Activated gamma-delta T cell treated with Interleukin-2 at 50 U/mL for 16 hours (primary cell): ENCODE measurements at places on chromosomes 2 and 18.

DNA sequence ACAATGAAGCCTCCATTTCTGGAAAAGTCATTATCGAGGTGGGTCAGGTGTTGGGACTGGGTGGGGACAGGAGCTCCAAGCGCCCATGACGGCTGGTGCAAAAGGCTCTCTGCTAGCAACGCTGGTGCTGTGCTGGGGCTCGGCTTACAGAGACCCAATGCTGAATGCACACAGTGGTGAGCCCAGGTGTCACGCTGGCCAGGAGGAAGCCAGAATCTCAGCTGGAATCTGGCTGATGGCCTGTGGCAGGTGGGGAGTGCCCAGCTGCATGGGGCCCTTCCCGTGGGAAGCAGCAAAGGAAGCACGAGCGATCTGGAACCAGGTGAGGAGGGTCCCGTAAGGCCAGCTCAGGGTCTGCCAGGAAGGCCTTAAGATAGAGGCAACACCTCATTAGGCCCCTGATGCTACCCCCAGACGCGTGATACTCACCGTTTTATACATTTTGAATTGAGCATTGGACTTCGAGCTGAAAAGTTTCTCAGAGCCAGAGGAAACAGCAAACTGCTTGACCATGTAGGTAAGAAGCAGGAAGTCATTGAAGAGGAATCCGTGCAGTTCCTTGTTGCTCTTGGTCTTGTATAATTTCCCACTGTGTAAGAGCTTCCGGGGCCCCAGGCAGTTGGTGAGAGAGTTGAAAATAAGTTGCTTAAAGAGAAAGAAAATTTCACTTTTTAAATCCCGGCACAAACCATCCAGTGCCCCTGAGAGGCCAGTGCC is 34.7 kb downstream of the FAM228A start:
- no peak for DNase-seq

DNA sequence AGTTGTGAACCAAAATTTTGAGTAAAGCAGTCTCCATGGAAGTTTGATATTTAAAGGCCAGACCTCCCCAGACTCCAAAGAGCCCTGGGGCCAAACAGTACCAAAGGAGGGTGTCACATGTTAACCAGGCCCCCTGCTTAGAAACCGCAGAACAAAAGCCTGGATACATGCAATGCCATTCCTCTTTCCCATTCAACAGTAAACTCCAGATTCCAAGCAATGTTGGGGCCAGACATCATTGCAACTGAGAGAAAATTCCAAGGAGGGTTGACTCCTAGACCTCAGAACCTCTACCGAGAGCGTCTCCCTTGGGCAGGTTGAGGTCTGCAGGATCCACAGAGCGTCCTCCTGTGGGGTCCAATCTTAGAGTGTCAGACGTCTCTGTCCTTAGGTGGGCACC is 404.4 kb upstream of the SYT4 start:
- no peak for DNase-seq

- DNase-seq = no peak
These were observed 25.3 kb upstream of the STEAP3 start for GRCh38 chr2:119198240-119198840.

- DNase-seq = no peak
These were observed 17.7 kb downstream of the MBOAT2 start for GRCh38 chr2:8985561-8986326.

DNA sequence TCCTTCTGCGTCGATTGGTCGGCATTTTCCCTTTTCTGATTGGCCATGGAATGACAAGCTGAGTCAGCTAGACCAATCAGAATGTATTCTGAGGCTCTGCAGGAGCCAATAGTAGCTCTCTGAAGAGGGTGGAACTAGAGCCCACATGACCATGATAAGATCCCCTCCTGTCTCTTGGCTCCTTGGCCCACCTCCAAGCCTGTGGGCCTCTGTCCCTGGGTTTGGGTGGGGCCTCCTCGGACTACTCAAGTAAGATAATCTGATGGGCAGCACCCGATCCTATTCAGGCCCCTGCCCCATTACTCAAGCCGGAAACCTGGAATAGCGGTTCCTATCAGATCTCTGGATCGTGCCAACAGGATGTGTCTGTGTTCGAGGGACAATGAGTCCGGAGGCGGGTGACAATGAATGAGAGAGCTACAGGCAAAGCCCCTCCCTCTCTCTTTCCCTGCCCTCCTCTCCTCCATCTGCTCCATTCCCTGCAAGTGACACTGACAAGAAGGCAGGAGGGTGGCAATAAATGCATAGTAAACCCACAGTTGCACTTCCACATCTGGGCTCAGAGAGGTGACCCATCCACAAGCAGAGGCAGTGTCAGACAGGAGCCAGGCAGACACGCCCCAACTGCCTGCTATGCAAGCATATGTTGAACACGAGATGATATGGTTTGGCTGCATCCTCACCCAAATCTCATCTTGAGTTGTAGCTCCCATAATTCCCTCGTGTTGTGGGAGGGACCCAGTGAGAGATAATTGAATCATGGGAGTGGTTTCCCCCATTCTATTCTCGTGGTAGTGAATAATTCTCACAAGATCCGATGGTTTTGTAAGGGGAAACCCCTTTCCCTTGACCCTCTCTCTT is 114.7 kb downstream of the TNS1 start:
- DNase-seq = no peak

DNA sequence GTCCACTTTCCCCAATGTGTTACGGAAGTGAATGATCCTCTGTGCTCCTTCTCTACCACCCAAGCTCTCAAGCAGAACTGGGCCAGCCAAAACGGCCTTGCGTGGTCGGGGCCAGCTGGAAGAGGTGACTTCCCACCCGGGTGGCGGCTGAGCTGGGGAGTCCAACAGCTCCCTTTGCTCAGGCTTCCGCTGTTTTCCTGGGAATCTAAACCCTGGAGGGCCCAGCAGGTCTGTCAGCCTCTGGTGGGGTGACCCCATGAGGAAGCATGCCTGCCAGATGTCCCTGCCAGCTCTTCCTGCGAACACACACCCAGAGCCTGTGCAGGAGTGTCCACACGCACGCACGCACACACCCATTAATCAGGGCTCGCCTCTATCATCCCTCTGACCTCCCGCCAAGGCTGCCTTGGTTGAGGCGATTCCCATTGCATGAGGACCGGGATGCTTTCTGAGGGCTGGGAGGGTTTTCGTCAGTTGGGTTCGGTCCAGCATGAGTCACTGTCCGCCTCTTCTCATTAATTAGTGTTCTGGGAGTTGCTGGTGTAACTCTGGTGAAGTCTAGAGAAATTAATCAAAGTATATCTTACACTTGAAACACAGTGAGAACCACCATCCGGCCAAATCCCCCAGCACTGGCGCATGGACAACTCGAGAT is 90.6 kb downstream of the TWIST2 start:
- no peak for DNase-seq

- no peak for DNase-seq
These were observed 311.2 kb upstream of the LRATD1 start for GRCh38 chr2:14321357-14321756.

- DNase-seq = no peak
These were observed 72.7 kb upstream of the UBE2E3 start for GRCh38 chr2:180907731-180908130.

DNA sequence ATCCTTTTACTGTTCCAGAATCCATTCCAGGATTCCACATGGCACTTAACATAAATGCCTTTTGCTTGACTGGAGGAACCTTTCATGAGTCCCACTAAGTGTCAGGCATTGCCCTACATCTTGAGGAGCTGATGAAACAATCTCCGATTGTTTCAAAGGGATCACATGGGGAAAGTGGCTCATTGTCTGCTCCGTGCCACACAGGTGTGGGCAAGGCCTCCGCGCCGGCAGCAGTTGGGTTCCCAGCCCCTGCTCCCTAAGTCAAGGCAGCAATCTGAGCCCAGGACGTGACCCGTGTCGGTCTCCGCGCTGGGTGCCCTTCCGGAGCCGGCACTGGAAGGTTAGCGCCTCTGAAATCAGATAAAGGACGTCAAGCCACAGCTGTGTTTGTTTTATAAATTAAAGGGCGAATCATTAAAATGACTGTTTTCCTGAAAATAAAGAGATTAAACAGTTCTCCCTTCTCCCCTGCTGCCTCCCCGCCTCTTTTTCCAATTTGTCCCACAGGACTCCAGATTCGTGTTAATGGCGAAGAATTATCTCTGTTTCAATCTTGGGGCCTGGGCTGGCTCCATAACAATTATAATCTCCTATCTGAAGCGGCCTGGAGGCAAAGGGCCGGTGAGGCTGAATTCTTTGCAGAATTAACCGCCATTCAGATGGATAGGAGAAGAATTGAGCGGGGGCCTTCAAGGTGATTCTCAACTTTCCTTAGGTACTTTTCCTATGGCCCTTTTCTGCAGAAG is 84.3 kb upstream of the FZD7 start:
- DNase-seq = no peak

GRCh38 chr2:12488352-12489318 is 228.1 kb upstream of the TRIB2 start:
- peak; percentile 55 for DNase-seq

DNA sequence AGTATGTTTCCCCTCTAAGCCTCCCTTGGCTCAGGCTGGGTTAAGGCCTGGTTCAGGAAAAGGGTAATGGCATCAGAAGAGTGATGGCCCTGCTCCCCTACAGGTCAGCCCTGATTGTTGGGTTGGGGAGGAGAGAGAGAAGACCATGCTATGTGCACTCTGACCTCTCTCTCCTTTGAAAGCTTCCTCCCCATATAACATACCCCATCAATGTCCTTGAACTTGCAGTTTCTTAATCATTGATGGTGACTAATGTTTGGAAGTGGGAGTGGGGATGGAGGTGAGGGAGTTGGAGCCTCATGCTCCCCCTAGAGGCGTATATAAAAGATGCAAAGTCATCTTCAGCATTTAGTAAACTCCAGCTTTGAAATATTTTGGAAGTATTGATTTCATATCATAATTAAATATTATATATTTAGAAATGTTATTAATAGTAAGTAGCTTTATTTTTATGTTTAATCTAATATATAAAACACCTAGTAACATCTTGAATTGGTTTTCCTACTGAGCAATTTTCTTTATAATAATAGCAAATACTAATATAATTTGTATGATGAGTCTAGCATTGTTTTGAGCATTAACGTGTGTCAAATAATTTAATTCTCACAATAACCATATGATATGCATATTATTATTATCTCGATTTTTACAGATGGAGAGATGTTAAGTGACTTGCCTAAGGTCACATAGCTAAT is 8.8 kb downstream of the PLCL1 start:
- DNase-seq = no peak

DNA sequence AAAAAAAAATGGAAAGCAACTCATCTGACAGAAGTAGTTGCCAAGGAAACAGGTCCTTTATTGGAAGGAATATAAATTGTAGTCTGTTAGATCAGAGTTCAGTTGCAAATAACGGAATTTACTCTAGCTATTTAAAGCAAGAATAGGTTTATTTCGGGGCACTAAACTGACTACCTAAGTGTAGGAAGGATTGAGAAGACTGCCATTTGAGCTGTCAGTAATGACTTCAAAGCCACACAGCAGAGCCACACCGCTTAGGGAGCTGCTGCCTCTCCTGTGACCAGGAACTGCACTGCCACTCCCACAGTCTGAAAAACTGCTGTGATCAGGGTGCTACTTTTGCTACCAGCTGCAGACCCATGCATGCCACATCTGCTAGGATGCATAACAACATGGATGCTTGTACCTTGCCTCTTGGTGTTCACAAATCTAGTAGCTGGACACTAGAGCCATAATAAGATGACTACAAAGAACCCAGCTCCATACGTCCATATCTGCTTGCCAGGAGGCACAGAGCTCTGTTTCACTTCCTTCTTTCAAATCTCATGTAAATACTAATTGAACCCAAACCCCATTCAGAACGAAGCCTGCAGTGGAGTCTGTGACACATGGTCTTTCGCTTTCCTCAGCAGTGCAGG is 2.2 kb downstream of the DSG2 start:
- no peak for DNase-seq

GRCh38 chr2:151826737-151827157 is 1.5 kb downstream of the ARL5A start:
- no peak for DNase-seq

GRCh38 chr2:129741623-129742022 is 237.8 kb upstream of the RAB6C start:
- DNase-seq = no peak

GRCh38 chr18:56468396-56468795 is 170.0 kb downstream of the TXNL1 start:
- no peak for DNase-seq

- DNase-seq = no peak
These were observed 403.1 kb upstream of the LYPD1 start for GRCh38 chr2:133072837-133073694.

DNA sequence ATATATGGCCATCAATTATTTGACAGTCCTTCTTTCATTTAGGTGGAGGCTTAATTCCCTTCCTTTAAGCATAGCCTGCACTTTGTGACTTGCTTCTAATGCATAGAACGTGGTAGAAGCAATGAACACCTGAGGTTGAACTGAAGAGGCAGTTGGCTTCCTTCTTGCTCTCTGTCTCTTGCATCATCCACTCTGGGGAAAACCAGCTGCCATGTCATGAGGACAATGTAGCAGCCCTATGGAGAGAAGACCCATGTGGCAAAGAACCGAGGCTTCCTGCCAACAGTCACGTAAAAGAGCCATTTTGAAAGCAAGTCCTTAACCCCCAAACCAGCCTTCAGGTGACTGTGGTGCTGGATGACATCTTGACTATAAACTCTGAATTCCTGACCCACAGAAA is 46.8 kb downstream of the ATOH8 start:
- no peak for DNase-seq

GRCh38 chr2:20536619-20537422 is 89.9 kb downstream of the RHOB start:
- no peak for DNase-seq

GRCh38 chr2:47271054-47272000 is 116.2 kb upstream of the STPG4 start:
- no peak for DNase-seq

DNA sequence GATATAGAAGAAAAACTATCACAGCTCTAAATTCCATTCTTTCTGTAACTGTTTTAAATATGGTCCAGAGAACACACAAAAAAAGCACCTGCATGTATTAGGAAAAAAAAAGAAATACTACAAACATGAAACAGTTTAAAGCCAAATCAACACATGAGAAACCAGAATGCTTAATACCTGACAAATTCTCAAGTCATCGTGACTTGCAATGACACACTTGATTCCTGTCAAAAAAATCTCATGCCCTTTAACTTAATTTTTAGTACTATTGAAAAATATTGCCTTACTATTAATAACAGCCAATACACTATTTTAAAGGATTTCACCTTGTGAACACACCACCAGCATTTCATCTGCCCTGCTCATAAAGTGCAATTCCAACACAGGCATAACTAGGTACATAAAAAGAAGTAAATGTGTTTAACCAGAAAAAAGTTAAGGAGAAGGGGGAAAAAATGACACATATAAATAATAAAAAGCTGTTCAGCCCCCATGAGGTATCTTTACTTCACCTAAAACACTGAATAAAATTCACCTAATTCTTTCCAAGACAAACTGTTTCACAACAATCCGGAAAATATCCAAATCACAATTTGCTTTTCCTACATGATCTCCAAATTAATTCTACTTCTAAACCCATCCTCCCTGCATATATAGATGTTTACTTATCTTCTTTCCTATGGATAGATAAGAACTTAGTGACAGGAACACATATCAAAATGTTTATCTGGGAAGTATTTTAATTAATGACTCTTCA is 10.8 kb downstream of the ROCK2 start:
- DNase-seq = no peak
